ENCODE measurements at places on chromosomes 12 and 14.

DNA sequence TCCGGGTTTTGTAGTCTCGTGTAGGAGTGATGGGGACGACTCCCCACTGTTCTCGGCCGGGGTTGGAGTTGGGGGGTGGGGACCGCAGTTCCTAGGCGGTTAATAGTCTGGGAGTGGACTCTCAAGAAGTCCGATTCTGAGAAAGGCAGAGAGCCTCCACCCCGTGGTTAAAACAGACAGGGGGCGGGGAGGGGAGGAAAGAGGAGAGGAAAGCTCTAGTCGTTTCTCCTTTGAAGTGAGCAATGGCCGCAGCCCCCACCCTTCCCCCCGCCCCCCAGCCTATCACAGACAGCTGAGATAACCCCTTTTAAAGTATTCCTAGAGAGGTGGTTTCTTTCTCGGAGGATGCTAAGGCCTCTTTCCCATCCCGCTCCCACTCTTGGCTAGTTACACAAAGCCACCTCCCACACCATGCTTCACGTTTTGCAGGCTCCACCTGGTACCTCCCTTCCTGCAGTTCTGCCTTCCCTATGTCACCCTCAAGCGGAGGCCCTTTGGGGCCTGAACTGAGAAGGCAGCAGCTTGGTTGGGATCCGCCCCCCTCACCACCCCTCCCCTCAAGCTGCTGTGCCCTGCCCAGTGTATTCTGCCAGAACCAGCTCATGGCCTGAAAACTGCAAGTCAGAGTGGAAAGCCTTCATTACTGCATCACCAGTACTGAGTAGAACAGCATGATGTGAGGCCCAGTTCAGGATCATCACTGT, 853 bp downstream of the USP5 start:
- DNase-seq, result no peak

GRCh38 chr12:52337054-52337453, 15.9 kb upstream of the KRT83 start:
- DNase-seq, result no peak

- DNase-seq, result no peak
Observed at GRCh38 chr12:96208801-96209549, 14.8 kb downstream of the ELK3 start.

- no peak for DNase-seq
Observed at GRCh38 chr12:75479963-75480461, 543 bp upstream of the GLIPR1 start.

DNA sequence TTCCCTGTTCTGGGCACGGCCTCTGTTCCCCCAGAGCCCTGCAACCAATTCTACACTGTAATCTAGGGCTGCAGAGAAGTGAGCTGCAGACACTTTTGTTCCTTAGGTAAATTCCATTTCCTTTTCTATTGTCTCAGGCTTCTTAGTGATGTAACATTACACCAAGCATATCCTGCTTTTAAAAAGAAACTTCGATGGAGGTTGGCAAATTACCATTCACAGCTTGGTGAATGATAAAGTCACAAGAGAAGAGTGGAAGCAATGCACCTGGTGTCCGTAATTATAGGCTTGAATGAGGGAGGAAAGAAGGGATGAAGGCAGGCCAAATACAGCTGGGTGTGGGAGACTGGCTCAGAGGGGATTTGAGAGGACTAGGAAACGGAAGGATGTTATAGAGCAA, 68.6 kb downstream of the PPM1A start:
- DNase-seq, result no peak
